Esophagus squamous epithelium (tissue), 5 donors: ENCODE measurements at places on chromosomes 1 and 21.

GRCh38 chr21:25092441-25093011 is 514.8 kb downstream of the MRPL39 start:
- DNase-seq = no peak

- DNase-seq = no peak
Observed at GRCh38 chr1:161250829-161251228, 7.7 kb upstream of the PCP4L1 start.

DNA sequence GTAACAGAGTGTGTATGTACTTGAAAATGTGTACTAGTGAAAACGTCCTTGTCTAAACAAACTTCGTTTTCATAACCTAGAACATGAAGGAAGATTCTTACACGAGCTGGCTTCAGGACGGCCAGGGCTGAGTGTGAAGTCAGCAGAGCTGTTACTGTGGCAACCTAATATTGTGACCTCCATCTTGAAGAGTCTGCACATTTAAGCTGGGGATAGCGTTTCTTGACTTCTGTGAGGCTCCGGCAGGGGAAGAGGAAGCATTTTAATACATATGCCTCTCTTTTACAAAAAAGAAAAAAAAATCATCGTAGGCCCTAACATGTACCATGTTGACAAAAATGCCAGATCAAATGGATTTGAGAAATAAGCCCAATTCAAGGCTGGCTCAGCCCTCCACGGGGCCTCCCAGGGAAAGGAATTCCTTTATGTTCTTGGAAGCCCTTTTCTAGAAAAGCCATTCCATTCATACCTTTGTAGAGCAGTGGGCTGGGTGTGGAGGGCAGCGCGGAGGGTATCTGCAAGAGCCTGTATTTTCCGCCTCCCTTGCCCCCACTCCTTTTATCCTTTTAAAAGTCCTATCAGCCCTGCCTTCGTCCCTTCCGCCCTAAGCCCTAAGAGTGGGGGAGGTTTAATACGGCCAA is 51.1 kb downstream of the SIM2 start:
- no peak for DNase-seq

DNA sequence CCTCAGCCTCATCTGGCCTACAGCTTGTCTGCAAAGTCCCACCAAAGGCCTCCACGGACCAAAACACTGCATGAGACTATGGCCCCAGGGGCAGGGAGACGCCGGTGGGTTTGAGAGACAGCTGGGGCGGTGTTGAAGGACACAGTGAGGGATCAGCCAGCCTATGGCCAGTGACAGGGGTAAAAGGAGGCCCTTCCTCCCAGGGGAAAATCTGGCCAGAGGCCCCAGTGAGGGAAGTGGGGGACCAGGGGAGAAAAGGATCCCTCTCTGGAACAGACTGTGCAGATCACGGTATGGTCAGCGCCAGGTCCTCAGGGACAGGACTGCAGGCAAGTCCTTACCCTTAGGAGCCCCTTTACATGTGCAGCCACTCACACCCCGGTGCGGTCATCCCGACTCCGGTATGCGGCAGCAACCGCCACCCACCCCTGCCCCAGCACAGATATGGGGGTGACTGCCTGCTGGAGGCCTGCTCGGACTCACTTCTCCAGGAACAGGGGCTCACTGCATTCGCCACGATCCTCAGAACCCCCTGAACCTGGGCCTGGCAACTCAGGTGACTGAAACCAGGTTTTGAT is 1.3 kb downstream of the CERS2 start:
- no peak for DNase-seq

DNA sequence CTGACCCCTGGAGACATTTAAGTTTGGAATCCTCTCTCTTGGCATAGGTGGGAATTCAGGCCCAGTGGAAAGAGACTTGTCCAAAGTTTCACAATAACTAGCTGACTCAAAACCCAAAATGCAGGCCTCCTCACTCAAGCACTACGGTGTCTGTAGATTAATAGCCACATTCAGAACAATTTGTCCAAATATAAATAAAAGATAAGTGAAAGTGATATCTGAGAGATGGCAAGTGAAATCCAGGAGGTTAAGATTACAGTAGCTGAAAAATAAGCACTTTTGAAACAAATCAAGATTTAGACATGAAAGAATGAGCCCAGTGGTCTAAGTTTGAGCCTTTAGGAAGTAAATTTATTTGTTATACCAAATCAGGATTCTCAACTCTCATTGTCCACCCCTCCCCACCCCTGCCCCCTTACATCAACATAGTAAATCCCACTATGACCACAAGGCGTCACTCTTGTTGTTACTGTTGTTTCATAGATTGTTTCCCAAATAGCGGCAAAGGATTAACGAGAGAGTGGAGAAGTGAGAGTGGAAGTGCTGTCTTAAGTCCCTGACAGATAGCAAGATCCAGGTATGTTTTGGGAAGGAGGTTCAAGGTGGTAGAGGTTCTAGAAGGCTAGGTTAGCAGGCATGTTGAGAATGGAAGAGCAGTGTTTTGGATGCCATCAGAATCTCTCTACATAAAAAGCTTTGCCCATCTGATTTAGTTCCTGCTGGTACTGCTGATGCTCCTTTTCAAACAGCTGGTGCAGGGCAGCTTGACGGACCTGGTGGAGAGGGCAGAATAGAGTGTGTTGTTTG is 7.1 kb upstream of the TPM3 start:
- DNase-seq = no peak

GRCh38 chr1:185627171-185627570 is 107.0 kb upstream of the HMCN1 start:
- no peak for DNase-seq

- no peak for DNase-seq
Observed at GRCh38 chr1:98256700-98257099, 335.9 kb upstream of the DPYD start.

GRCh38 chr1:4971666-4972065 is 317.3 kb downstream of the AJAP1 start:
- no peak for DNase-seq

DNA sequence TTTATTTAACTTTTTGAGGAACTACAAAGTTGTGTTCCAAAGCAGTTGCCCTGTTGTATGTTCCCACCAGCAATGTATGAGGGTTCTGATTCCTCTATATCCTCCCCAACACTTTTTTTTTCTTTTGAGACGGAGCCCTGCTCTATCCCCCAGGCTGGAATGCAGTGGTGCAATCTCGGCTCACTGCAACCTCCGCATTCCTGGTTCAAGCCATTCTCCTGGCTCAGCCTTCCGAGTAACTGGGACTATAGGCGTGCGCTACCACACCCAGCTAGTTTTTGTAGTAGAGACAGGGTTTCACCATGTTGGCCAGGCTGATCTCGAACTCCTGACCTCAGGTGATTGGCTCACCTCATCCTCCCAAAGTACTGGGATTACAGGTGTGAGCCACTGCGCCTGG is 60.4 kb upstream of the ENAH start:
- no peak for DNase-seq

DNA sequence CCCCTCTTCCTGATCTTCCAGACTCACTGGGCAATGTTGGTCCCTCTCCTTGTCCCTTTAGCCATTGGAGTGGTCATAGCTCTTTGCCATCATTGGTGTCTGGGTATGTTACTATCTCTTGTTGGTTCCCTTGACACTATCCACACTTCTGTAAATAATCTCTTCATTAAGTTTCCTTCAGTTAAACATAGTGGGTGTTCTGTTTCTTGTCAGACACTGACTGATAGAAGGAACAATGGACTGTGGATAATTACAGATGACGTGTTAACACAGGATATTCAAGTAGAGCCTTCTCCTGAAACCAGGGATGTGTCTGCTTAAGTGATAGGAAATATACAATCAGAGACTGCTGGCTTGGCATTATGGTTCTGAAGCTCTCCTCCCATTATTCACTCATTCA is 458.3 kb upstream of the USP24 start:
- no peak for DNase-seq

GRCh38 chr21:28932717-28933116 is 60.0 kb downstream of the LTN1 start:
- DNase-seq = no peak
